ENCODE measurements at places on chromosomes 1 and 21. TPM values are rescaled to one million over a fixed set of nuclear protein-coding genes. Genes with fewer than 3 reads are reported as not detected.
A peak's percentile ranks its signal among the peaks of the same experiment; 100 is the strongest.

UMODL1 gene
- not detected for total RNA-seq

LRRC53 gene
- total RNA-seq, result not detected

GPR161 gene
- 8.1 TPM for total RNA-seq

CD5L gene
- total RNA-seq, result not detected

RSPH1 gene
- total RNA-seq, result 1.7 TPM

AGMAT gene
- not detected for total RNA-seq

DNA sequence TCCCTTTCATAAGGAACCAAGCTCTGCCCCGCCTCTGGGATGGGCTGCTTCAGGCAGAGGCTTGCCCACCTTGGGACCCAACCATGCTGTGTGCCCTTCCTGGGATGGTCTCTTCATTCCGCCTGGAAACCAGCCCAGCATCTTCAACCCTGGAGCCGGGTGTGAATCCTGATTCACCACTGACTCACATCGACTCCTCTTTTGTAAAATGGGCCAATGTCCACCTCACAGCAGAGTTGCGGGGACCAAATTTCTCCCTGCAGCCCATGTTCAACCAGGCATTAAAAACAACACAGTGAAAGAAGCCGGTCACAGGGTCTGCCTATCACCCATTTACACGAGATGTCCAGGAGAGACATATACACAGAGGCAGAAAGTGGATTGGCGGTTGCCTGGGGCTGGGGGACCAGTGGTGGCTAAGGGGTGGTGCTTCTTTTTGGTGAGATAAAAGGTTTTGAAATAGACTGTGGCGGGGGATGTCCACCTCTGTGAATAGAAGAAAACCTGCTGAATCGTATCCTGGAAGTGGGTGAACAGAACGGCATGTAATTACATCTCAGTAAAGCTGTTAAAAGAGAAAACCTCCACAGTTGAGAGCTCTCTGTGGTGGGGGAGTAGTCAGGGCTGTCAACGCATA lies 6.9 kb upstream of the GPR153 start:
- H3K27ac ChIP-seq, result no peak overlapping the region
- H3K4me3 ChIP-seq, result no peak overlapping the region
- H3K27me3 ChIP-seq, result no peaks in the 10 kb centered on the region
- no peaks in the 10 kb centered on the region for H3K36me3 ChIP-seq
- peaks cover 54% of the 10 kb centered on the region for H3K4me1 ChIP-seq

DNA sequence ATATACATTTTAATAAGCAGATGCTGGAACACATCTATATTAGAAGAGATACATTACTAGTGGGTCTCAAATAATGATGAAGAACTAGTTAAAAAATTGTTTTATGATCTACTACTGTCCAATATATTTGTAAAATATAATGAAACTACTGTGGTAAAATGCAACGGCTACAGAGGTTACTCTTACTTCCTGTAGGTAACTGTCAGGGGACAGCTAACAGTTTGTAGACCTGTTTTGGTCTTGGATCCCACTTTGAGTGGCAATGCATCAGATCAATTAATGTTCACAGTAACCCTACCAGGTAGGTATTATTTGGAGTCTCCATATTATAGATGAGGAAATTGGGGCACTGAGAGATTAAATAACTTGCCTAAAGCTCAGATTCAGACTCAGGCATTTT lies 26.7 kb upstream of the MYSM1 start:
- H3K27me3 ChIP-seq, result no peaks in the 10 kb centered on the region
- no peaks in the 10 kb centered on the region for H3K4me1 ChIP-seq
- DNase-seq, result no peak
- H3K4me3 ChIP-seq, result no peak overlapping the region
- H3K36me3 ChIP-seq, result no peaks in the 10 kb centered on the region

GRCh38 chr1:230303822-230304221 lies 122.3 kb downstream of the PGBD5 start:
- H3K4me3 ChIP-seq, result no peak overlapping the region
- DNase-seq, result no peak

GRCh38 chr1:184980726-184981125 lies 6.4 kb upstream of the NIBAN1 start:
- no peak overlapping the region for H3K4me3 ChIP-seq
- H3K36me3 ChIP-seq, result no peaks in the 10 kb centered on the region
- H3K27ac ChIP-seq, result no peak overlapping the region
- no peaks in the 10 kb centered on the region for H3K27me3 ChIP-seq
- DNase-seq, result no peak
- no peaks in the 10 kb centered on the region for H3K4me1 ChIP-seq

DNA sequence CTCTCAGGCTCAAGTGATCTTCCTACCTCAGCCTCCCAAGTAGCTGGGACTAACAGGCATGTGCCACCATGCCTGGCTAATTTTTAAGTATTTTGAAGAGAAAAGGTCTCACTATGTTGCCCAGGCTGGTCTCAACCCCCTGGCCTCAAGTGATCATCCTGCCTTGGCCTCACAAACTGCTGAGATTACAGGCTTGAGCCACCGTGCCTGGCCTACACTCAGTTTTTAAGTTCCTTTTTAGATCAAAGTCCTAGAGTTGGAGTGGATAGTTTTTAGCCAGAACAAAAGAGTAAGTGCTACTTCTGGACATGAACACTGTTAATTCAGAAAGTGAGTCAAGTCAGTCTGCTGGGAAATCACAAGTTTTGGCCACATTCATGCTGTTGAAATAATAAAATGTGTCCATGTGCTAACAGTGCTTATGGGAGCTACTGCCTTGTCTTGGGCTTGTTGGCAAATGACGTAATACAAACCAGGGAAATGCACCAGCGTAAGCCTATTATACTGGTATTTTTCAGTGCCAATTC lies 84.2 kb downstream of the NDUFS5 start:
- no peaks in the 10 kb centered on the region for H3K36me3 ChIP-seq
- peak; percentile 71 for DNase-seq
- H3K27me3 ChIP-seq, result no peaks in the 10 kb centered on the region
- H3K4me3 ChIP-seq, result no peak overlapping the region

- no peak overlapping the region for H3K27ac ChIP-seq
- H3K4me3 ChIP-seq, result no peak overlapping the region
- no peaks in the 10 kb centered on the region for H3K4me1 ChIP-seq
- no peaks in the 10 kb centered on the region for H3K27me3 ChIP-seq
These were observed 449.9 kb downstream of the MATN1 start for GRCh38 chr1:30273456-30273855.

GRCh38 chr1:171999756-172000155 lies 158.5 kb downstream of the DNM3 start:
- no peaks in the 10 kb centered on the region for H3K27me3 ChIP-seq
- no peak overlapping the region for H3K27ac ChIP-seq
- no peaks in the 10 kb centered on the region for H3K4me1 ChIP-seq
- DNase-seq, result no peak
- H3K4me3 ChIP-seq, result no peak overlapping the region

GRCh38 chr1:68268896-68269483 lies 36.7 kb upstream of the WLS start:
- no peaks in the 10 kb centered on the region for H3K27me3 ChIP-seq
- H3K4me1 ChIP-seq, result no peaks in the 10 kb centered on the region

DNA sequence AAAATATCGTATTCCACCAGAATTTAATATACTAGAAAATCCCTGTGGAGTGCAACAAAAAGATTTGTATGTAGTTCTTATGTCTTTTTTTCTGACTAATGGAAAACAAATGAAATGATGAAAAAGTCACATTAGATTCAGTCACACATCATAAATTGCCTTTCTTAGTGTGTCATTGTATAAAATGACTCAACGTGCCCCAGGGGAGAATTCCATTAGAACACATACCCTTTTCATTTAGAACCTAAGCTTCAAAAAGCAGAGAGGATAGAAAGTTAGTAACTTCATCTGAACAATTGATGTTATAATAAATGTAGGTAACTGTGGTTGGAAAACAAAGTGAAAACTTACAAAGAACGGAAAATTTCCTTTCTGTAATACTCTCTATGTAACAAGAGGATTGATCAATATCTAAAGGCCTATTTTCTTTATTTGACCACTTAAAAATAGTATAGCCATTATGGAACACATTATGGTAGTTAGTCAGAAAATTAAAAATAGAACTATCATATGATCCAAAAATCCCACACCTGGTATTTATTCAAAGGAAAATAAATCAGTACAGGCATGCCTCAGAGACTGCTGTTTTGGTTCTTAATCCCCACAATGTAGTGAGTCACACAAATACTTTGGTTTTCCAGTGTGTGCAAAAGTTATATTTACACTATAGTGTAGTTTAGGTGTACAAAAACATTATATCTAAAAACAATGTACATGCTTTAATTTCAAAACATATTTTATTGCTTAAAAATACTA lies 1016.1 kb downstream of the KCNT2 start:
- no peaks in the 10 kb centered on the region for H3K4me1 ChIP-seq
- no peaks in the 10 kb centered on the region for H3K27me3 ChIP-seq
- no peaks in the 10 kb centered on the region for H3K36me3 ChIP-seq
- H3K4me3 ChIP-seq, result no peak overlapping the region
- DNase-seq, result no peak

DNA sequence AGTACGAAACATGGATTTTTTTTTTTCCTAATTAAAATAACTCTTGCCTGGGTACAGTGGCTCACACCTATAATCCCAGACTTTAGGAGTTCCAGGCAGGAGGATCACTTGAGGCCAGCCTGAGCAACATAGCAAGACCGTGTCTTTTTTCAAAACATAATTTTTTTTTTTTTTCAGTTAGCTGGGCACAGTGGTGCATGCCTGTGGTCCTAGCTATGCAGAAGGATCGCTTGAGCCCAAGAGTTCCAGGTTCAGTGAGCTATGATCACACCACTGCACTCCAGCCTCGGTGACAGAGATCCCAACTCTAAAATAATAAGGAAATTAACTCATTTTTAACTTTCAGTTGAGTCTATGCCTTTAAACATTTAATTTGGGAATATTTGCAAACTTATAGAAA lies 170.1 kb downstream of the NEK7 start:
- H3K27me3 ChIP-seq, result no peaks in the 10 kb centered on the region
- H3K4me3 ChIP-seq, result no peak overlapping the region
- H3K36me3 ChIP-seq, result no peaks in the 10 kb centered on the region
- no peak for DNase-seq
- H3K4me1 ChIP-seq, result no peaks in the 10 kb centered on the region

DNA sequence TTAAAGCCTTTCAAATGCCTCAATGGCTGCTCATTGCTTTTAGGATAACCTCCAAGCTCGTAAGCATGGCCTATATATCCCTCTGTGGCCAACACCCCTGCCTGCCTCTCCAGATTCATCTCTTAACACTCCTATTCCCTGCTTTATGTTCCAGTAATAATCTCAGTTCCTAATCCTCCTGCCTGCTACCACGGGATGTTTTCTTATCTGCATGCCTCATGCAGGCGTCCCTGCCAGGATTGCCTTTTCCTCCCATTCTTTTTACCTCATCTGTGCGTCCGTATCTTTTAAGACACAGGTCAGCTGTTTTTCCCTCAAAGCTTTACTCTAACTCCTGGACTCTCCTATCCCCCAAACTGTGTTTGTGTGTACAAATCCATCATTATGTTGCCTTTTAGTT lies 36.1 kb downstream of the ZBTB40 start:
- no peak overlapping the region for H3K4me3 ChIP-seq
- DNase-seq, result no peak
- no peak overlapping the region for H3K27ac ChIP-seq
- H3K4me1 ChIP-seq, result no peaks in the 10 kb centered on the region

DNA sequence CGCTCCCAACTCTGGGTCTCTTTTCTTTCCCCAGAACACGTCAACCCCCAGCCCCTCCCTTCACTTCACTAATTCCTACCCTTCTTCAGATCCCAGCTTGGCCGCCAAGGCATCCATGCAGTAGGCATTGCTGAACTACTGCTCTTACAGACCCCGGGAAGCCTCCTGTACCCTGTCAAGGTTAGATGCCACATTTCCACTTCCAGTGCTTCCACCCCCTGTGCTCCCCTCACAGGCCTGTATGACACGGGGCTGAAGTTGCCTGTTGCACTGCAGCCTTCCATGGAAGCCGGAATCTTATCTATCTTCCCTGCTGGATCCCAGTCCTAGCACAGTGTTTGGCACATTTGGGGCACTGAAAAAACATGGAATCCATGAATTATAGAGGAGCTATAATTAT lies 99.0 kb upstream of the SOD1 start:
- H3K27ac ChIP-seq, result no peak overlapping the region
- H3K4me3 ChIP-seq, result no peak overlapping the region
- H3K27me3 ChIP-seq, result no peaks in the 10 kb centered on the region

GRCh38 chr1:204494281-204495077 lies at the start of gene PIK3C2B:
Gene PIK3C2B (minus strand): TSS chr1:204494805. CDS start chr1:204469802, 25,003 bp downstream.
- H3K36me3 ChIP-seq, result no peaks in the 10 kb centered on the region
- H3K4me1 ChIP-seq, result peaks cover 28% of the 10 kb centered on the region
- H3K4me3 ChIP-seq, result peak within 1 kb of the TSS; percentile 77
- peak within 1 kb of the TSS; percentile 93 for H3K27ac ChIP-seq

DNA sequence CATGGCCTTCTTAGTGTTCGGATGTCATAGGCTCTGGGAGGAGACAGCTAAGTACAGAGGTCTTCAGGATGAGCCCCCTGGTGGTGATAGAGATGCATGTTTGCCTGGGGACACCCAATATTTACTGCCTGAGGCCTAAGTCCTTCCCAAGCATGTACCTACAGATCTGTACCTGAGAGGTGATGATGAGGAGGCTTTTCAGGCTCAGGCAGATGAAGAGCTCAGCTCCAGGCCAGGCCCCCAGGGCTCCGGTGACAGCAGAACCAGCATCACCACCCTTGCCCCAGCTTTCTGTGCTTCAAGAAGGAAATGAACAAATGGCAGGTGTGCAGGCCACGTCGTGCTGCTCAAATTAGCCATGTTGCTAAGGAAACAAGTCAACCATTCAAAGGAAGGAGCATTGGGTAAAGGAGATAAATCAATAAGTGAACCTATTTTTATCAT lies 21.1 kb downstream of the CACNA1E start:
- peaks cover 12% of the 10 kb centered on the region for H3K4me1 ChIP-seq
- H3K36me3 ChIP-seq, result no peaks in the 10 kb centered on the region
- H3K4me3 ChIP-seq, result no peak overlapping the region
- no peak for DNase-seq
- H3K27me3 ChIP-seq, result no peaks in the 10 kb centered on the region

DNA sequence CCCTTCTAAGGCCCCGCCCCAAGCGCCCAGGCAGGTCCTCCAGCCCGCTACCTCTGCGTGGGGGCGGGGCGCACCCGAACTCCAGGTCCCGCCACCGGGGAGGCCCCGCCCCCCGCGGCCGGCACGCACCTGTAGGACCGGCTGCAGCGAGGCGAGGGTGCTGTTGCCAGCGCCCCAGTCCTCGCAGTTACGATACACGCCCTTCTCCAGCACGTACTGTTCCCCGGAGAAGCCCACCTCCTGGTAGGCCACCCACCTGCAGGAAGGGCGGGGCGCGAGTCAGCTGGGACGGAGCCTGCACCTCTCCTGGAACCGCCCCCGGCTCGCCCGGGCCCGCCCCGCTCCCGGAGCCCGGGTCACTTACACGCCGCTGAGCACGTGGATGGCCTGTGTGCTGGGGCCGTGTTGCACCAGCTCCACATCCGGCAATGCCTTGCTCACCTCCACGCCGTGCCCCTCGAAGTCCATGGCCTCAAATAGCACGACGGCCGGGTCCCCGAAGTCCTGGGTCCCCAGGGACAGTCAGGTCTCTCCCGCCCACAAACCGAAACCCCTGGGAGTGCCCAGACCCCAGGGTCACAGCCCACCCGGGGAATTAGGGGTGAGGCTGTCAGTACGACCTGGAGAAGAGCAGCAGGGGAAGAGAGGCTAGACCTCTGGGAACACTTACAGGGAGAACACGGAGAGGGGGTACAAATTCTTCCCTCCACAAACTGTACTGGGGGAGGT lies 17.3 kb downstream of the CRYBG2 start:
- no peaks in the 10 kb centered on the region for H3K36me3 ChIP-seq
- no peak for DNase-seq
- H3K27ac ChIP-seq, result no peak overlapping the region
- H3K4me3 ChIP-seq, result peak overlapping the region; percentile 38
- no peaks in the 10 kb centered on the region for H3K27me3 ChIP-seq
- H3K4me1 ChIP-seq, result no peaks in the 10 kb centered on the region

- no peak for DNase-seq
- no peaks in the 10 kb centered on the region for H3K27me3 ChIP-seq
- H3K27ac ChIP-seq, result no peak overlapping the region
- H3K4me3 ChIP-seq, result no peak overlapping the region
These were observed 69.6 kb upstream of the KCTD3 start for GRCh38 chr1:215497528-215497927.
